ENCODE measurements at places on chromosomes 11 and 22.

- DNase-seq: no peak
These were observed 16.8 kb upstream of the MUC6 start for GRCh38 chr11:1053121-1053901.

DNA sequence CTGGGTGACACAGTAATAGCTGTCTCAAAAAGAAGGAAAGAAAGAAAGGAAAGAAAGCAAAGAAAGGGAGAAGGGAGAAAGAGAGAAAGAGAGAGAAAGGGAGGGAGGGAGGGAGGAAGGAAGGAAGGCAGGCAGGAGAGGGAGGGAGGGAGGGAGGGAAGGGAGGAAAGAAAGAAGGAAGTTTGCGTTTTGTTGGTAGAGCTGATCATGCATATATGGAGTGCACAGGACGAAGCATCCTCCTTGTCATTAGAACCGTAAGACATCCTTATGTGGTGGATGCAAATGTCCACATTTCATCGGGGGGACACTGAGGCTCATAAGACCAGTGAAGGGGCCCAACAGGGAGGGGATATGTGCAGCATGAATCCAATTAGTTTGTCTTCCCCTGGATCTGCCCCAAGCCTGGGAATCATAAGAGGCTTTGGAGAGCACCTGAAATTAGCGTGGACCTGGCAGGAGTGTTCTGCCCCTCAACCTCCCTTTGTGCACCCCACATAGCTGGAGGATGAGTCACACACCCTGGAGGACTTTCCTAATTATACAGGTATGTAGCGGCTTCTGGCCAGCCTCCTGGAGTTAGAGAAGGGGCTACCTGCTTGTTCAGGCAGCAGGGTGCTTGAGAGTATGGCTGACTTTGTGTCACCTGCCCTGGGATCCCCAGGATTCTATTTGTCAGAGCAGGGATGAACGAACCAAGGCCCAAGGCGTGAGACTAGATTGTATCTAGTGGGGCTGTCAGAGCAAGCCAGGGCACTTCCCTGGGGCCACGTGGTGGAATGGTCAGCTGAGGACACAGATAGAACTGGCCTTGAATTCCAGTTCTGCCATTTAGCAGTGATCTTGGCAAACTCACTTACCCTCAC is 119.7 kb upstream of the CD82 start:
- DNase-seq: no peak

DNA sequence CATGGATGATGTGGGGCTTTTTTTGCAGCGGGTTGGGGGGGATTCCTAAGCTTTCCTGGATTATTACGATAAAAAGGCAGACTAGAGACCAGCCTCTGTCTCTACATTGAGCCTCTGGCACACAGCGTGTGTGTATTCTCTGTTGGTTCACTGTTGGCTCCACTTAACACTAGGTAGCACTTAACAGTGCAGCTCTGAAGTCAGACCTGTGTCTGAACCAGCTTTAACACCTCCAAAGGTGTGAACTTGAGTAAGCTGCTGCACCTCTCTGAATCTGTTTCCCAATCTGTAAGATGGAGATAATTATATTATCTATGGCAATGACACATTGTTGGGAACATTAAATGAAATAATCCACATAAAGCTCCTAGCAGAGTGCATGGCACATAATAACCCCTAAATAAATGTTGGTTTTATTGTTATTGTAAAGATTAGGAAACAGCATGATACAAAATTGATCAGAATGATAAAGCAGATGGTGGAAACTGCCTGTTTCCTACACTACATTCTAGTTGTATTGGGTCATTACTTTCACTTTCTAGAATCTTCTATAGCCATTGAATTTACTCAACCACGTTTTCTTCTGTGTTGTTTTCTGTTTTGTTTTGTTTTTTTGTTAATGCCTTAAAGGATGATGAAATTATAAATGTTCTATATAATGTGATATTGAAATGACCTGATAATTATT is 108.4 kb downstream of the ARL14EP start:
- DNase-seq: no peak

- DNase-seq: no peak
These were observed 585 bp downstream of the THYN1 start for GRCh38 chr11:134252346-134253187.

GRCh38 chr11:17004486-17005148 is 9.6 kb downstream of the PLEKHA7 start:
- no peak for DNase-seq

Data from stimulated activated CD4-positive, alpha-beta T cell treated with anti-CD3 and anti-CD28 coated beads, TNF-alpha, amount 100 ng/mL, for 4 hours (primary cell).